ENCODE measurements at places on chromosomes 5 and 9.

GRCh38 chr9:128611600-128612394 is 44.9 kb downstream of the DYNC2I2 start:
- no peak for DNase-seq

- DNase-seq, result peak; percentile 68
Measured at GRCh38 chr9:121369595-121370265, at the start of gene STOM. STOM (minus strand) TSS chr9:121370250; CDS start chr9:121370187, 63 bp downstream.

- DNase-seq, result peak; percentile 58
Measured at GRCh38 chr9:99000476-99001395, 57.0 kb downstream of the COL15A1 start.

GRCh38 chr9:121292051-121292450 is 24.1 kb downstream of the GSN start:
- DNase-seq, result no peak

- no peak for DNase-seq
Measured at GRCh38 chr9:86546712-86547111, 192.5 kb upstream of the TUT7 start.

GRCh38 chr5:14930486-14930885 is 58.9 kb upstream of the ANKH start:
- no peak for DNase-seq

GRCh38 chr9:129109537-129109903 is 1.1 kb downstream of the CRAT start:
- no peak for DNase-seq

- DNase-seq, result no peak
Measured at GRCh38 chr5:150587856-150588595, 52.4 kb upstream of the SYNPO start.

DNA sequence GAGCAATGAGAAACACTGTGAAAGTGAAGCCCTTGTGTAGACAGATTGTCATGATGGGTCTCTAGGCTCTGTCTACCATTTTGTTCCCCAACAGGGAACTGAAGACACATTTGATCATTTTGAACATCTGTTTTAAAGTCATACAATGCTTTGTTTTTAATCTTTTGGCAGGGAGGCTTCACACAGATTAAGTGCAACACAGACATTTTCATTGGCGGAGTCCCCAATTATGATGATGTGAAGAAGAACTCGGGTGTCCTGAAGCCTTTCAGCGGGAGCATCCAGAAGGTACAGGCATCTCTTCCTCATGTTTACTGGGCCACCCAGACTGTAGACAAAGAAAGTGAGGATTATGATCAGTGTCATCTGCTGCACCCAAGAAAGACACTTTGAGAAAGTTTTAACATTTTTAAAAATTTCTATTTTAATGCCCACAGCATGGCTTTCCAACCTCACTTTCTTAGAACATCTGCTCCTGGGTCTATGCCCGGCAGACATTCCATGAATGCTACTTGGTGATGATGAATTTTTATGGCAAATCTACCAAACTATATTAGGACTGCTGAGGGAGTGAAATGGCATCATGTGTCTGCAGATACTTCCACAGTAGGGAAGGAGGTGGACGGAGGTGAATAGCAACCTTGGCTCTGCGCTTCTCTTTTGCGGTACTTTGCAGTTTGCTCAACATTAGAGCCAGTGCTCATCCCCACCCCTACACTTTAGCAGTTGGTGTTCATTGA is 121.3 kb downstream of the LIFR start:
- DNase-seq, result no peak

- DNase-seq, result no peak
Measured at GRCh38 chr5:82793808-82794419, 283.3 kb downstream of the TMEM167A start.

DNA sequence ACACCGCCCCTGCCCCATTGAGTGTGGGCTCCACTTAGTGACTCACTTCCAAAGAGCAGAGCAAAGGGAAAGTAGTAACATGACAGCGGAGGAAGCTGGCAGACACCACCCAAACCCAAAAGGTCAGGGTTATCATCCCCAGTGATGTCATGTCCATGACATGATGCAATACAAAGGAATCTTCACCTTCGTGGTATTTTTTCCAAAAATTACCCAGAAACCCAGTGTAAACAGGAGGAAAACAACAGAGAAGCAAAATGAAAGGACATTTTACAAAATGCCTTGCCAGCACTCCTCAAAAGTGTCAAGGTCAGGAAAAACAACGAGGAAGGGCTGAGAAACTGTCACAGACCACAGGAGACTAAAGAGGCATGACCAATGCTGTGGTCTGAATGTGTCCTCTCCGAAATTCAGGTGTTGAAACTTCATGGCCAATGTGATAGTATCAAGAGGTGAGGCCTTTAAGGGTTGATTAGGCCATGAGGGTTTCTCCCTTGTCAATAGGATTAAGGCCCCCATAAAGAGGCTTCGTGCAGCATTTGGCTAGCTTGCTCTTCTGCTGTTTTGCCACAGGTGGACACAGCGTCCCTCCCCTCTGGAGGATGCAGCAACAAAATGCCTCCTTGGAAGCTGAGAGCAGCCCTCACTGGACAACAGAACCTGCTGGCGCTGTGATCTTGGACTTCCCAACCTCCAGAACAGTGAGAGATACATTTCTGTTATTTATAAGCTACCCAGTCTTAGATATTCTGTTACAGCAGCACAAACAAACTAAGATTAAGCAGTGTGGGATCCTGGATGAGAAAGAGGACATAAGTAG is 30.5 kb upstream of the MED10 start:
- DNase-seq, result no peak

GRCh38 chr5:37661227-37661920 is 178.5 kb downstream of the GDNF start:
- no peak for DNase-seq

DNA sequence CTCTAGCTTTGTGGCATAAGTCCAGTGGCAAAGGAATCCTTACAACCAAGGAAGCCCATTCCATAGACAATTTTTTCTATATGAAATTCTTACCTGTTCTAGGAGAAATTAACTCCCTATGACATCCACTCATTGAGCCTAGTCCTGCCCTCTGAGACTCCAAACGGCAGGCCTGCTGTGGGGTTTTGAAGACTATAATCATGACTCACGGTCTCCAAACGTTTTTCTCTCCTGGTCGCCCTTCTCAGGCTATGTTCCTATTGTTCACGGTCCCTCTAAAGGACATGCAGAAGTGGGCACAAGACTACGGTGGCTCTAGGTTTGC is 611 bp downstream of the EXOSC3 start:
- no peak for DNase-seq

GRCh38 chr5:168092209-168093185 is 198.9 kb upstream of the WWC1 start:
- DNase-seq, result no peak

DNA sequence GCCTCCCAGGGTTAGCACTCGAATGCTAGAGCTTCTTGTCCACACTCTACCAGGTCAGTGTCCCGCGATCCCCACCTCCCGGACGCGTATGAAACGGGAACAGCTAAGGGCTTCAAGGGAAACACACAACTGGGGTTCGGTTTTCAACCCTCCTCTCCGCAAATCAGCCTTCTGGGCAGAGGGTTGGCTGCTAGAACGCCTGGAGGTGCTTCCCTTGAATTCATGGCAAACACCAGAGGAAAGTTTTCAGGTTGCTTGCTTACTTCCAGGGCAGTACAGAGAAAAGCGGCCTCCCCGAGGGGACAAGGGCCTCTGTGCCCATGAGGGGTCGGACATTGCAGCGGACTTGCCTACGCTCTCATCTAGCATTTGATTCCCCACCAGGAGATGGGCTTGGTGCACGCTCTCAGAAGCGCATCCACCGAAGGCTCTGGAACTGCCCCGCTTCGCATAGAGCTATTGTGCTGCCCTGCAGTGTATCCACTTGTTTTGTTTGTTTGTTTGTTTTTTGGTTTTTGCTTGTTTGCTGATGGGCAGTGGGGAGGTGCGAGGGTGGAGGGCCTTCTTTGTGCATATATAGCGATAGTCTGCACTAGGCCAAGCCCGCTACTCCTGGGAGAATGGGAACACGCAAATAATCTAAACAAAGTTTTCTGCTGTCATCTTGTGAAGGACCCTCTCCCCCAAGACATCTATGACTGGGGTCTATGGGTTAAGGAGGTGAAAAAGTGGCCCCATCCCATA is 1.3 kb upstream of the DMRT3 start:
- DNase-seq, result no peak

DNA sequence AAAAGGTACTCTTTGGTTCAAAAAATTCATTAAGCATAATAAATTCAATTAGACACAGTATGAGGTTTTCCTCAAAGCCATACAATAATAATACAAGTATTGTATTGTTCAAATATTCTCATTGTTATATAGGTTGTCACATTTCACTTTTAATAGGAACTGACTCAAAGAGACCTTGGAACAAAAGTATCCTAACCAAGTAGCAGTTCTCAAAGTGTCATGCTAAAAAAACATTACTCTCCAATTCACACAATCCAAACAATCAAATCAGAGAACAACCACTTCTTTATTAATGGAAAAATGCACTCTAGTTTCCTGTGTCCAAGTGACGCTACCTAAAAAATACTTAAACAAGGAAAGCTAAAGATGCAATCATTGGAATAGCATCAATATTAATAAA is 115.4 kb downstream of the DENND1A start:
- no peak for DNase-seq

- DNase-seq, result no peak
Measured at GRCh38 chr5:96327722-96328121, 105.3 kb downstream of the PCSK1 start.

DNA sequence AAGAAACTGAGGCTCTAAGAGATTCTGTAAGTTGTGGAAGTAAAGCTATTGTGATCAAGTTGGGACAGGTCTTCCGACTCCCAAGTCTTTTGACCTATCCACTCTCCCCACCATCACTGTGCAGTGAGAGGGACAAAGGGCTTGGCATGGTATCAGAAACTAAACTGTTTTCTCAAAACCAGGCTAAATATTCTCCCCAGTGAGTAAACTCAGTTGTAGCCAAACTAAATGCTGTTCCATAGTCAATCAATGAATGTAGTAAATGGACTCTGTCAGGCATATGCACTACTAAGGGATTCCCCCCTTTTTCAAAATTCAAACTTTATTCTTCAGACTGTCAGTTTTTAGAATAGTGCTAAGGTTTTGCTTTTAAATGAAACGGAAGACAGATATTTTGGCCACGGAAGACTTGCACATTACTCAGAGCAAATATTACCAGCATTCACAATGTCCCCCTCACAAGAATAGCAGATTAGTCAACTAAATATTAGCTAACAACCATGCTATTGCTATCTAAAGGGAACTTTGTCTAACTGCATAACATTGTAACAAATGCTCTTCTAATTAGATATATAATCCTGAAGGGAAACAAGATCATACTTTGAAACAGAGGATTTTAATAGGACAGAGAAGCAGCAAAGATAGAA is 7.1 kb downstream of the PRKAA1 start:
- no peak for DNase-seq

DNA sequence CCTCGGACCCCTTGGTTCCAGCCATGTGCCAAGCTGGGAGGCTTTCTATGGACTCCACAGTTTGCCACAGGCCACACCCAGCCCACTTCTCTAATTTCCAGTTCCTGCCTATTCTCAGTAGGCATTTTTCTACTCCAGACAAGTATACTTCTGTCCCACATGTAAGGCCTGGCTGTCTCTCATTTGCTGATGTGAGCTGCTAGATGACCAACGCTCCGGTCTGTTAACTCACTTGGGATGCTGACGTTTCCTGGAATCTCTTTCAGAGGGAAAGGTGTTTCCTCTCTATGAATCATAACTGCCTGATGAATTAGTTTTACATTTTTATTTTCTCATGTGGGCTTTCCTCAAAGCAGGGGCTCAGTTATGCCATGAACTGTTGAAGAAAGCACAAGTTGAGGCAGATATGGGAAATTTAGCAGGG is 36.3 kb downstream of the ERGIC1 start:
- DNase-seq, result no peak

DNA sequence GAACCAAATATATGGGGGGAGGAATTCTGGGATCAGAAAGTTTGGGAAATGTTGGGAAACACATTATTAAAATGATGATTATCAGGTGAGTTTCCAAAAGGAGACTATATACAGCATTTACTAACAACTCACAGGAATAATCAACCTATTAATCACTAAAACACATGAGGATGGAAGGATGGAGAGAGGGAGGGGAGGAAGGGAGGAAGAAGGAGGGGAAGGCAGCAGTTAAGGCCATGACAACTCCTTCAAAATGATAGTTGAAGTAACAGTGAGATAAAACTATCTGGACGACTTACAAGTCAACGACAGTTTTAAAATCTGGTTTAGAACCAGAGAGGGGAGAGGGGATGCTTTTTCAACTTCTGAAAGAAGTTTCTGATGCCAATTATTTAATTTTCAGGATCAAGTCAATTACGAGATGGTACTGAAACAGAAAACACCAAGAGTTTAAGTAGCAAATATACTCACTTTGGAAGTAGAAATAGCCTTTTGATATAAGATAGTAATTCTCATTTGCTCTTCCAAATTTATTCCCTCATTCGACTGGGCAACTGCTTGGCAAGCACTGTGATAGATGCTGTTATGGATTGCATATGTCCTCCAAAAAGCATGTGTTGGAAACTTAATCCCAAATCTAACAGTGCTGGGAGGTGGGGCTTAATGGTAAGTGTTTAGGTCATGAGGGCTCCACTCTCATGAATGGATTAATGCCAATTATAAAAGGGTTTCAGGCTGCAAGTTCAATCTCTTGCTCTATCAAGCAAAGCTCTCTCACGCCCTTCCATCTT is 30.4 kb downstream of the FBXW11 start:
- no peak for DNase-seq

GRCh38 chr9:85200726-85201404 is 531.3 kb downstream of the NTRK2 start:
- no peak for DNase-seq

DNA sequence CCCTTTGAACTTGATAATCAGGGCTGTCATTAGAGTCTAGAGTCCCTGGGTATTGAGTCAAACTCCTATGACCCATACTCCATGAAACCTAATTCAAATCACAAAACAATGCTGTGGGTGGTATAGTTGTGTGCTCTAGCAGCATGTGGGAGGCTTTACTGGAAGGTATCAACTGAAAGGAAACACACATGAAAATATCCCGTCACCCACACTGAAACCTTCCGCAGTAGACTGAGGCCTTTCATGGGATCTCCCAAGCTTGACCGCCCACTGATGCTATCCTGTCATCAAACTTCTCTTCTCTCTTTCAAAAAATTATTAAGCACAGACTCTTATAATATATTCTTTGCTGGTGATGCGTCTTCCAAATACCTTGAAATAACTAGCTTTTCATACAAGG is 569.1 kb upstream of the MEF2C start:
- no peak for DNase-seq

DNA sequence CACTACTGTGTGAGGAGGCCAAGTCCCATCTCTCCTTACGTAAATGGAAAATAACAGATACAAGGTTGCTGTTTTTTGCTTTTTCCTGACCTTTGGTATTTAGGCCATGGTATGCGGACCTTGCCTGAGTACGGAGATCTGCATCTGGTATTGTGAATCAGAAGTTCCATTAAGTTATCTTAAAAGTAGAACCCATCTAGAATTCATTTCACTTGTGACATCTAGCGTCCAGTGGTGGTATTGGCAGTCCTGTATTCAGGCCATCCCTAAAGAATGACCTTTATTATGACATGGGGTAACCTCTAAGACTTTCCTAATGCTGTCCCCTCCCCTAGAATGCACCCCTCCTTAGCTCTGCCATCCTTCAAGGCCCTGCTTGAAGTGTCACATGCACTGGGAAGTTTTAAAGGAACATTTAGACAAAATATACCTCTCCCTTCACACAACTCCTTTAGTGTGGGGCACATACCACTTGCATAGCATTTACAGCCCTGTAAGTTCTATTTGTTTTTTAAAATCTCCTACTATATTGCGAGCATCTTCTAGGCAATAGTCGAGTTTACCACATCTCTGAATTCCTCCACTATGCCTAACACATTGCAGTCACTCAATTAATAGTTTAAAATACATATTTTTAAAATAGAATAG is 1.9 kb upstream of the SPDL1 start:
- peak; percentile 27 for DNase-seq

Data from GDM1 (cell line).